ENCODE measurements at places on chromosomes 11 and 22.

DNA sequence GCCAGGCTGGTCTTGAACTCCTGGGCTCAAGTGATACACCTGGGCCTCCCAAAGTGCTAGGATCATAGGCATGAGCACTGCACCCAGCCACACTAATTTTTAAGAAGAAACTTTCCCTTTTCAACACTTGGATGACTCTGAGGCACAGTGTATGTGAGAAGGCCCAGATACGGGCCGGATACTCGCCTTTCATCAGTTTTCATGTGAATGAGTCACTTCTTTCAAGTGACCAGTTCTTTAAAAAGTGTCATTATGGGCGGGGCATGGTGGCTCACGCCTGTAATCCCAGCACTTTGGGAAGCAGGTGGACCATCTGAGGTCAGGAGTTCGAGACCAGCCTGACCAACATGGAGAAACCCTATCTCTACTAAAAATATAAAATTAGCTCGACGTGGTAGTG lies 120.8 kb downstream of the CTTN start:
- no peak for DNase-seq

GRCh38 chr11:63838150-63838677 lies 696 bp upstream of the MARK2 start:
- no peak for DNase-seq

DNA sequence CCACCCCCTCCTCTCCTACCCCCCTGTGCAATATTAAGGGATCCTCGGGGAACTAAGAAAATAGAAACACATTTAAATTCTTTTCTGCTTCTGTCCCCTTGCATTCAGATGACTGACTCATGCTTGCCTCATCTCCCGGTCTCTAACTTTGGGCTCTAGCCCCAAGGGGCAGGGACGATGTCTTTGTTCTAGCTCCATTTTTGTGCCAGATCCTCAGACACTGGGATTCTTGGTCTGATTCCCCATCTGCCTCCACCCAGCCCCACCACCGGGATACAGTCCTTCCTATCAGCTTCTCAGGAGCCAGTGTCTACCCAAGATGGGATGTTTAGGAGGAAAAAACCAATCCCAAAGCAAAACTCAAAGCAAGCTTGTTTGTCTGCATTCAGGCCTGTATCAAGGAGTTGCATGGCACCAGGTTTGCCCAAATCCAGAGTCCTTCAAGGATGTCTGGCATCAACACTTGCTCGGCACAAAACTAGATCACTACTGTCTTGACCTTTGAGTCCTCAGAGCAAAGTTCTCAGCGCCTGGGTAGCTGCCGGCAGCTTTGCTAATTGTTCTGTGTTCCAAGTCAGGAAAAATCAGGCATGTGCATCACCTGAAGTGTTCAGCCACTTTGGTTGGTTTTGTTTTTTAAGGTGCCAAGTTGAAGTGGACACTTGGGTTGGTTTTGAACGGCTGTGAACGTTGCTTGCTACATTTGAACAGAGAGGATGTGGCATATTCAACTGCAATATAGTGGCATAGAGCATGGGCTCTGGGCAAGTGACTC lies 212.8 kb downstream of the DSCAML1 start:
- DNase-seq = no peak

GRCh38 chr11:126519764-126520734 lies 164.6 kb downstream of the ST3GAL4 start:
- DNase-seq = no peak

GRCh38 chr11:120120805-120121335 lies 17.0 kb downstream of the TRIM29 start:
- no peak for DNase-seq

- no peak for DNase-seq
Observed at GRCh38 chr22:37190262-37190780, 2.3 kb upstream of the C1QTNF6 start.

GRCh38 chr11:128500493-128500892 lies 86.9 kb downstream of the ETS1 start:
- no peak for DNase-seq

DNA sequence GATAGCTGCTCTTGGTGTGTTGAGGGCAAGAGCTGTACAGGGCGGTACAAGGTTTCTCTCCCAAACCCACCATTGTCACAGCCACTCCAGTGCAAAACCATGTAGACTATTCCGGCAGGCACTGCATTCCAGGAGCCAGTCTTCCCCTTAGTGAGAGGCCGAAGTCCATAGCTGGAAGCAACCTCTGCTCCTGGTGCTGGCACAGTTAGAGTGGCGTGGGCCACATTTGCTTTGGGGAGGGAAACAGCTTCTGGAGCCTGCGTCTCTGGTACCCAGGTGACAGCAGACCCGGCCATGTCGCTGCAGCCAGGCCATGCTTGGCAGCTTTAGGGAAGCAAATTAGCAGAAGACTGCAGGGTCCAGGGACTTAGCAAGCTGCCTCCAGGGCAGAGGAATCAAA lies 788.0 kb downstream of the BRD1 start:
- no peak for DNase-seq

DNA sequence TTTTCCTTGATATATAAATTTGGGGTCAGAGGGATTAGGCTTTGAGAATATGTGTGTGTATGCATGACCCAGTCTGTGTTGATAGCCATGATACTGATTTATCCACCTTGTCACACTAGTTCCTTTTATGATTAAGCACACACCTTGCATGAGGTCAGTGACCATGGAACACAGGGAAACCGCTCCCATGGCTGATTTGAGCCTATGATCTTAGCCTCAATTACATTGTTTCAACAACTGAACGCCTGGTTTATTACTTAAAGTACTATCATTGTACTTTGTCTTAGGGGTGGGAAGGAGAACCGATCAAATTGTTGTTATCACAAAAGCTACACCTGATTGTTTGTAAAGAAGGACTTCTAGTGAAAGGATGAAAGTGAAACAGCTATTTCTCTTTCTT lies 70.7 kb downstream of the ARFGAP2 start:
- DNase-seq = no peak

DNA sequence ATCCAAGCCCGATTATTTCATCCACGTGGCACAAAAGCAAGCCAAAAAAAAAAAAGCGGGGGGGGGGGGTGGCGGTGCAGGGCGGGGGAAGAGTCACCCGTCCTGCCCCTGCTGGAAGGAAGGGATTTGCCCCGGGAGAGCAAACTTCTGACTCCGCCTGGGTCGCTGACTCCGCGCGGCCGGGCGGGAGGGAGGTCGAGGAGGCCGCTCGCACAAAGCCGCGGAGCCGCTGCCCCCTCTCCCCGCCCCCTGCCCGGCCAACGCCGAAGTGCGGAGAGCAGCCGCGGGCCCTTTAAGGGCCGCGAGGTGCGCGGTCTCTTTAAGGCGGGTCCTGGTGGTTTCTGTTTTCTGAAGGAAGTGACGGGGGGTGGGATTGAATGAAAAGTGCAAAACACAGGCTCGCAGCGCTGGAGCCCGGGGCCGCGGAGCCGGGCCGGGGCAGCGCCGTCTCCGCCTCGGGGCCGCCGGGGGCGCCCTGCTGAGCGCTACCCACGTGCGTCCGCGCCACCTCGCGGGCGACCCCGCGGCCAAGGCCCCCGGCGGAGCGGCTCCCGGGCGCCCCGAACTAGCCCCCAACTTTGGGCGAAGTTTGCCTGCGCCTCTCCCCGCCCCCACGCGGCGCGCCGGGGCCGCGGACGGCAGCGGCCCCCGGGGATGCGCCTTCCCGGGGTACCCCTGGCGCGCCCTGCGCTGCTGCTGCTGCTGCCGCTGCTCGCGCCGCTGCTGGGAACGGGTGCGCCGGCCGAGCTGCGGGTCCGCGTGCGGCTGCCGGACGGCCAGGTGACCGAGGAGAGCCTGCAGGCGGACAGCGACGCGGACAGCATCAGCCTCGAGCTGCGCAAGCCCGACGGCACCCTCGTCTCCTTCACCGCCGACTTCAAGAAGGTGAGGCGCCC lies at the start of gene OAF:
TSS of gene OAF (plus strand) at position 407 of the 896 bp plus-strand sequence. CDS start at position 655, 248 bp downstream.
- no peak for DNase-seq

DNA sequence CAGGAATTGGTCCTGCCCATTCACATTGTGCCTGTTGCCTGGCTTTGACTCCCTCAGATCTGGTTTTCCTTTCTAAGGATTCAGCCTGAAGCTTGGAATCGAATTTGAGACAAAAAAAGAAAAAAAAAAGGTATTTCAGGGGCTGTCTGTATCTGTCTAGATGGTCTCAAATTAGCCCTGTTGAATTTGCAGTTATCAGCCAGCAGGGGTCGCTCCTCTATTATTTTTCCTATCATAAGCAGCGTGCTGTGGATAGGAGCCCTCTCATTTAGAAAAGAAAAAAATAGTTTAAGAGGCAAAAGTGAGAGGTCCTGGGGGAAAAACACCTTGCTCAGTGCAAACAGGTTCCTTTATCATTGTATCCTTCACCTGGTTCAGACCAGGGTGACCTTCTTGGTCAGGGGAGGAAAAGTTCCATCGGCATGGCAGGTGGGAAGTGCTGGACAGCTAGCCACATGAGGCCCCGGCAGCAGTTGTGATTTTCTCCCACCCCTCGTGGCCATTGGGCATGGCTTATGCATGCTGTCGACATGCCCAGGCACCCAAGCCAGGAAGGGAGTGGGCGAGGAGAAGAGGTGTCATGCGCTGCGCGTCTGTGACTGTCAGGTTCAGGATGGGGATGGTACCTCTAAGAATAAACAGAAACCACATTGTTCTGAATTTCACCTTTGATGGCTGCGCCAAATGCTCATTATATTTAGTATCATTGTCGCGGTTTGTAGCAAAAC lies 13.1 kb downstream of the OR5AK2 start:
- no peak for DNase-seq

GRCh38 chr11:10255388-10256125 lies 38.5 kb downstream of the SBF2 start:
- no peak for DNase-seq

DNA sequence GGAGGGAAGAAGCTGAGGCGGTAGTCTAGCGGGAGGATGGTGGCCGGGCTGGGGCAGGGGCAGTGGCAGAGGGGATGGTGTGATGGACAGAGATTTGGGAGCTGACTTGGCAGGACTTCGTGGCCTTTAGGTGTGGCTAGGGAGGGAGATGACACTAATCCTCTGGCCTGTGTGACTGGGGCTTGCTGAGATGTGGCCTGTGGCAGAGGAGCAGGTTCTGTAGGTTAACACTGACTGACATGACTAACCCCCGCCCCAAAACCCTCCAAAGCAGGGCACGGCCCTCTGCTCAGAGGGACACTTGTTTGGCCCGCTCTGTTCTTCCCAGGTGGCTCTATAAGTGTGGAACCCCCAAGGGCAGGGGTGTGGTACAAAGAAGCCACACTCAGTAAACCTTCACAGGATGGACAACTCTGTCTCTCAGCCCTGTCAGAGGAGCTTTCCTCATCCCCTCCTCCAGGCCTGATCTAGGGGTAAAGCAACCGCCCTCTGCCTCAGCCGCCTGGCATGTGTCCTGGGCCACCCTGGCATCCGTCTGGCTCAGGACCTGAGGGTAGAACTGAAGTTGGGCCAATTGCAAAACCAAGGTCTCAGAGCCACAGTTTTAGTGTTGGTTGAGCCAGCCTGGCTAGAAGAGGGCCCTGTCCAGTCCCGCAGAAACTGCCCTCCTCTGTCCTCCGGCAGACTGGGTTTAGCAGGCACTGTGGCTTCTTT lies 15.6 kb downstream of the TOM1 start:
- DNase-seq = peak; percentile 71

DNA sequence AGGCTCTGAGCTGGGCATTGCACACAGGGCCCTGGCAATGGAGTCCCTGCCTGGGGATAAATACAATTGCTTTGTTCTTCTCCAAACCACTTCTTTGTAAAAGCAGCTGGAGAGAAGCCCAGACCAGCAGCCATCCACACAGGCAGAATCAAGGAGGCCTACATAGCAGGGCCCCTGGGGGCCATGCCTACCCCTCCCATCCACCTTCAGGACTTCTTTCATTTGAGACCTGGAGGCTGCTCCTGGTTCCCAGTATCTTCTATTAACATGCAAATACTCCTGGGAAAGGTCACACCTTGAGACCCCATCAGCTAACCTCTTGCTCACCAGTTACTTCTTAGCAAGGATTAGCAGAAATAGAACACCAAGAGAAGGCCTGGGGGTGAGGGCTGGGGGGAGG lies 511.1 kb downstream of the SOX6 start:
- DNase-seq = no peak

DNA sequence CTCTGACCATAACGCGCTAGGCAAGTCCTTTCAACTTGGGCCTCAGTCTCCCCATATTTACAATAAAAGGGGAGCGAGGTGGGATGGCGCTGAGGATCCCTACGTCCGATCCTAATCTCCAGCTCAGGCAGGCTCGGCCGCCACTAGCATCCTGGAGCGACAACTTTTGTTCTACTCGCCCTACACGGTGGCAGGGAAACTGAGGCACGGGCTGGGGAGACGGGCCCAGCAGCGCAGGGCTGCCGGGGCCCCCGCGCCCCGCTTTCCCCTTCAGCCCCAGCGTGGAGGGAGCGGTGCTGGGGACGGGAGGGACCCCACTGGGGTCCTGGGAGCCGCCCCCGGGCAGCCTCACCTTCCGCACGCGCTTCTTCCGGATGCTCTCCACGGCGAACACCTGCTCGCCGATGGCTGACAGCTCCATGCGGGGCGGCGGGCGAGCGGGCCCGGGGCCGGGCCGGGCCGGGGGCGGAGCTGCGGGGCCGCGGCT lies 413 bp downstream of the CBX7 start:
- DNase-seq = no peak

DNA sequence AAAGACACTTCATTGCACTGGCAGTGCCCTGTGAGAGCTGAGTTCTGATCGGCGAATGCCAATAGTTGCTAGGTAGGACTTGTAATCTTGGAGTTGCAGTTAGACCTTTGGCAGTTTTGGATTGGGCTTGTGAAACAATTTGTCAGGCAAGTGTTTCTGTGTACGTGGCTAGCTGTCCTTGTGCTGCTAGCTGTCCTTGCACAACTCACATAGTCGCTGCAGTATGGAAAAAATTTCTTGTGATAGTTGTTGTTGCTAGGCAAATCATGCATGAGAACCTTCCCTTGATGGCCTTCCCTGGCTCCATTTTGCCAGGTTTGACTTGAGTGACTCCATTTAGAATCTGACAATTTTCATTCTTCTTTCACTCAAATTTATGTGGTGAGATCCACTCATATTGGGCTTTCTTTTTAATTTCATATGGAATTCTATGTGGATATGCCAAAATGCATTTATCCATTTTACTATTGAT lies 140.7 kb downstream of the APIP start:
- DNase-seq = no peak

GRCh38 chr11:112874980-112875379 lies 86.2 kb upstream of the NCAM1 start:
- DNase-seq = no peak

DNA sequence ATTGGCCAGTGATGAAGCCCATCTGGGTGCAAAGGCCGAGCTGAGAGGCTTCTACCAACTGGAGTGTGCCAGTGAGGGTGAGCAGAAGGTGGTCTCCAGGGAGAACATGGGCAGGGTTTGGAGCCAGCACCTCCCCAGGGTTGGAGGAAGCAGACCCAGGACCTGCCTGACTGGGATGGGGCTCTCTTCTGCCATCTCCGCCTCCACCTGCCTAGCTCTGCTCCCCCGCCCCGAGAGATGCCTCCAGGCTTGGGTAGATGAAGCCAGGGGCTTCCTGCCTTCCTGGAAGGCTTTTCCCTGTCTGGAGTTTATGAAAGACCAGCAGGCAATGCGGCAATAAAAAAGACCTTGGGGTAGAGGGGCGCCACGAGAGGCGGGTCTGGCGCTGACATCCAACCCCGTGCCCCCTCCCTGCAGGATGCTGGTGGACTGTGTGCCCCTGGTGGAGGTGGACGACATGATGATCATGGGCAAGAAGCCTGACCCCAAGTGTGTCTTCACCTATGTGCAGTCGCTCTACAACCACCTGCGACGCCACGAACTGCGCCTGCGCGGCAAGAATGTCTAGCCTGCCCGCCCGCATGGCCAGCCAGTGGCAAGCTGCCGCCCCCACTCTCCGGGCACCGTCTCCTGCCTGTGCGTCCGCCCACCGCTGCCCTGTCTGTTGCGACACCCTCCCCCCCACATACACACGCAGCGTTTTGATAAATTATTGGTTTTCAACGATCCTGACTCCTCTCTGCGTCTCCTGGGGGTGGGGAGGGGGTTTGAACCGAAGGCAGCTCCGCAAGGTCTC lies 3.3 kb downstream of the SELENOM start:
- no peak for DNase-seq
